Fibroblast of the conjunctiva (primary cell): ENCODE measurements at places on chromosomes 5 and 9.
A peak's percentile ranks its signal among the peaks of the same experiment; 100 is the strongest.

DNA sequence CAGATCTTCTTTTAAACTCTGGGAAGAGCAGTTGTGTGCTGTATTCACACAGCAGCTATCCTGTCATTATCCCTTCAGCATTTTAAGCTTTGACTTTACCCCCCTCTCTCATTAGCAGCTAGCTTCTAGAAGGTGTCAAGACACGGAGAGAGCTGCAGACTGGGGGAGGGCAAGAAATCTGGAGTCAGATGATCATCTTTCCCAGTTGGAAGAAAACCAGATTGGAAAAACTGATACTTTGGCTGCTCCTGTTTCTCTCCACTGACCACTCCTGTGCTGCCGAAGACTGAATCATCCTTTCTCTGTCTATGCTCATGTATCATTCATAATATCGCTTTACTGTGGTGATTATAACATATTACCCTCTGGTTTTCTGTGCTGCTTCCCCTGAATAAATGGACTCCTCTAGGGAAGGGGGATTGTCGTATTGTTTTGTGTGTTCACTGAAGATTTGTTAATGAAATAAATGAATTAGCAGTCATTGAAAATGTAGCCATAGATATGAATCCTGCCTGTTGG, 75.1 kb downstream of the SH3GL2 start:
- DNase-seq: no peak

- no peak for DNase-seq
Measured at GRCh38 chr5:160317434-160317833, 5.1 kb upstream of the CCNJL start.

DNA sequence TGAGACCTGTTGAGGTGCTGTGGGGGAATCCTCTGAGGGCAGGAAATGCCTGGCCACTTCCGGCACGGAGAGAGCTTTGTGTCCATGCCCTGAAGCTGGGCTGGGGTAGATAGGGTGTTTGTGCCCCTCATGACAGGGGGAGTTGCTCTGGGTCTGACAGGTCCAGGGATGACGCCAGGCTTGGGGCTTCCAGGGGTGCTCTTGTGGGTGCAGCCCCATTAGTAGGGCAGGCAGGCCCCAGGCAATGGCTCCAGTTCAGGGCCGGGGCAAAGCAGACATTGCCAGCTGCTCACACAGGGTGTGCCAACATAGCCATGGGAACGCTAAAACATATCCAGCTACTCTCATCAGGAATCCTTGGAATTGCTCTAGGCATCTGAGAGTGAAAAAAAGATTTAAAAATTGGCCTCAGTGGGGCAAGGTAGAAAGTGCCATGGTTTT, 21.1 kb downstream of the PITX1 start:
- DNase-seq: no peak

DNA sequence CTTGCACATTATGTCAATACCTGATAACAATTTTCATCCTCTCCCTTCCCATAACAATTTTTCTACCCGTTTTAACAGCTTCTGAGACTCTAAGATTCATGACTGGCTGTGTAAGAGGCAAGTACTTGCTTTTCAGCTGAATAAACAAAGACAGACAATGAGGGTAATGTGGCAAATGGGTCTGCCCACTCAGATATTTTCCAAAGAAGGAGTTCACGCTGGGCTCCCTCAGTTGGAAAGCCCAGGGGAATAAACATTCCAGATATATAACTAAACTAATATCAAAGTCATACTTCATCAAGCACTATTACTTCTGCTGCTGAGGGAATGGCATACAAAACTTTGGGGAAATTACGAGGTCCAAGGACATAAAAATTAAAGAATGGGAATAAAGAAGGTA, 24.4 kb downstream of the MEGF9 start:
- DNase-seq: no peak

GRCh38 chr9:136656795-136657611, 5.7 kb upstream of the EGFL7 start:
- no peak for DNase-seq

DNA sequence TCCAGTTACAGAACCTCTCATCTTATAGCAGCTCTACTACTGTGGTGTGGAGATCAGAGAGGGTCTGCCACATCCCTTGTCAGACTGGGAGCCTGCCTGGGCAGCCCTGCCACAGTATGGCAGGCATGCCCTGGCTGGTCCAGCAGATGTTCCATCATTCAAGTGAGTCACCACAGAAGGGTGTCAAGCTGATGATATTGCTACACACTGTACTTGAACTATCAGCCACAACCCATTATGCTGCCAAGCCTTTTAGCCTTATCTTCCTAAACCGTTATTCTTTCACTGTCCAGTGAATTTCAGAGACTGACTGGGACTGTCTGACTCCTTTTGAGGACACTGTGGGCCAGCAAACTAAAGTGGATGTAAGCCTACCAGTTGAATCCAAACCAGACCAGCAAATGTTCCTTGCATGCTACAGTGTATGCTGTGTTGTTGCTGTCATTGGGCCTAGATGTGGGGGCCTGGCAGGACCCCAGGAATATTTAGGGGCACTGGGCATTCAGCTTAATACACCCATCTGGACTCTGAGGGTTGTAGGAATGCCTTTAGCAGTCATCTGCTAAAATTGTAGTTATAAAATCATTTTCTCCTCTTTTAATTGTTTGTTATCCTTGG, 202.6 kb downstream of the NR3C1 start:
- DNase-seq: peak; percentile 43
